ENCODE measurements at places on chromosomes 4 and X.

GRCh38 chr4:85475631-85476233 is 782 bp downstream of the ARHGAP24 start:
- no peak for DNase-seq

DNA sequence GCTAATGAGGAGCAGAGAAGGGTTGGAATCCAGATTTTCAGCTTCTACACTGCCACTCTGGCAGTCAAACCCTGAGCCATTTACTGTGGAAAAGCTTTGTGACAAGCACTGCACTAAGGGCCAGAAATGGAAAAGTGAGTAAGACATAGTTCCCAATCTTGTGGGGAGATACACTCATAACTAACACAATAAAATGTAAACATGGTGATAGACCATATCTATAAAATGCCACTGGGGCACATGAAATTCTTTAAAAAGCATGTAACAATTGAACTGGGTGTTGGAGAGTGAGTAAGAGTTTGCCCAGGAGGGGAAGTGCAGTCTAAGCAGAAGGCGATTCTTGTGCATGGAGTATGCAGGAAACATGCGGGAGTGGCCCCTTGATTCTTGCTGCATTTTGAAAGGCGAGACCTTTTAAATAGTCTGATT is 32.0 kb upstream of the ANXA5 start:
- no peak for DNase-seq

DNA sequence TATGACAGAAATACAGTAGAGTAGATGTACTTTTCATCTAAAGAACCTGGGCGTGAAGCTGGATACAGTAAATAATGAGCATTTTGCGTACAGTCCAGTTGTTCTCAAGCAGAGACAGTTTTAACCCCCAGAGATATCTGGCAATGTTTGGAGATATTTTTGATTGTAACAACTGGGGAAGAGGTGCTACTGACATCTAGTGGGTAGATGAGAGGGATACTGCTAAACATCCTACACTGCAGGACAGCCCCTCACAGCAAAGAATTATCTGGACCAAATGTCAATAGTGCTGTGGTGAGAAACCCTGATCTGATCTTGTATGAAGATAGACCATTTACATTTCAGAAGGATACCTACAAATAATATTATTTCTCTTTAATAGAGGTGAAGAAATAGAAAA is 200.2 kb upstream of the FAM47A start:
- no peak for DNase-seq

DNA sequence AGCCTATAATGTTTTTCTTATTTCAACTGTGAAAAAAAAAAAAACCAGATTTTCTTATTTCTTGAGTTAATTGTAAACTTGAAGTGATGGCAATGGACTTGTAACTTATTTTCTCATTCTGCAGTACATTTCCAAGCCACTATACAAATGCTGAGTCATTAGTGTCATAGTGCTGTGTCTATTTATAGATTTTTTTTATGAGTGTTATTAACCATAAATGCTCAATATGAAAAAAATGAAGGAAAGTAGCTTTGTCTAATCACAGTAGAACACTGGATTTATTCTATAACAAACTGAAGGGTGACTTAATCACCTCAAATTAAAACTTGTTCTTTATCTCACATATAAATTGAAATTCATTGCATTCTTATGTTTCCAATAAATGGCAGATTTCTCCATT is 718.6 kb downstream of the CCSER1 start:
- DNase-seq, result no peak

GRCh38 chrX:131977619-131978018 is 45.5 kb upstream of the STK26 start:
- DNase-seq, result no peak

DNA sequence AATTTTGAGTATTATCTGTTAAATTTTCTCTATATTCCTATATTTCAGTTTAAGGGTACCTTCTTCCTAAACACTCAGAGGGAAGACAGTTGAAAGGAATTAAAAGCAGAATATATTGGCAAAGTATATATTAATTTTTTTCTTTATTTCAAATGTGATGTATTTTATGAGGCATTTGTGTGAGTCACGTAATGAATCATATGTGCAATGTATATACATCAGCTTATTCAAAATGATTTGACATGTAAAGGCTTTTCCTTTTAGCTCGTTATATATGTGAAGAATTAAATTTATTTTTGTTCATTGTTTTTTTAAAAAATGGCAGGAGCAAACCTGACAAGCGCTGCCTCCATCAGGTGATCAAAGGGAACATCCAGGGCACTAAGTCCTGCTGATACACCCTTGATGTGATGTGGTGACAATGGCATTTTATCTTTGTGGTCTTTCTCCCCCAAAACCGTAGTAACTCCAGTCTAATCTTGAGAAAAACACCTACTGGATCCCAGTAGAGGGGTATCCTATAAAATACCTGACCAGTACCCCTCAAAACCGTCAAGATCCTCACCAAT is 8.9 kb downstream of the WWC2 start:
- DNase-seq, result no peak

DNA sequence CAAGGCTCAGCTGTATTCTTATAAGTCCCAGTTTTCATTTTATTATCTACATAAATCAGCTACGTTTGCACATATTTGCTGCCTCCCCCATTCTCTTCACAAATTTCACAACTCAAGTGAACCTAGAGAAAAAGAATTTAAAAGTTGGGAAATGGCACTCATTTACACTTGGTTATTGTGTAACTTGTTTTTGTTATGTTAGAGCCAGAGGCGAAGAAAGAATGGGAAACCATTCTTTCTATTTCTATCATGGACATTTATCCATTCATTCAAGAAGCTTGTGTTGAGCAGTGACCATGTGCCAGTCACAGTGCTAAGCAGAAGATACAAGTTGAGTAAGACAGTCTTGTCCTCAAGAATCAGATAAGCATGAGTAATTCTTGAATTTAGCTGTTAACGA is 13.5 kb downstream of the LIAS start:
- DNase-seq, result no peak

GRCh38 chr4:52957835-52958631 is 95.9 kb downstream of the RASL11B start:
- DNase-seq, result no peak

DNA sequence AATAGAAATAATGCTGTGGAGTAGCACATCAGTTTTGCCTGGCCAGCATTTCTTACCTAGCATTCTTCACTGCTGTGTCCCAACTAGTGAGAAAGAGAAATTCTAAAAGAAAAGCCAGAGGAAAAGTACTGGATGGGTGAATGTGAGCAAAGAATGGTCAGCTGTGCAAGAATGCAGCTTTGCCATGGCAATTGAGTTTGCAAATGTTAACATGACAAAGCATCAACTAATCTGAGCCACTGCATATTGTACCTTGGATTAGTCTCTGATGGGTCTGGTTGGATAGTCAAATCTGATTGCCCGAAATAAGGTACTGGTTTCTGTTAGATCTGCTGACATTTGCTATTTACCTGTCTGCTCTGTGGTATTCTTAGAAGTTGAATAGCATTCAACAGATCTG is 38.7 kb downstream of the ADD1 start:
- DNase-seq, result no peak

- peak; percentile 43 for DNase-seq
These were observed 1.0 kb upstream of the TMEM131L start for GRCh38 chr4:153465140-153465539.

GRCh38 chrX:141133272-141133671 is 43.7 kb downstream of the LDOC1 start:
- DNase-seq, result no peak

DNA sequence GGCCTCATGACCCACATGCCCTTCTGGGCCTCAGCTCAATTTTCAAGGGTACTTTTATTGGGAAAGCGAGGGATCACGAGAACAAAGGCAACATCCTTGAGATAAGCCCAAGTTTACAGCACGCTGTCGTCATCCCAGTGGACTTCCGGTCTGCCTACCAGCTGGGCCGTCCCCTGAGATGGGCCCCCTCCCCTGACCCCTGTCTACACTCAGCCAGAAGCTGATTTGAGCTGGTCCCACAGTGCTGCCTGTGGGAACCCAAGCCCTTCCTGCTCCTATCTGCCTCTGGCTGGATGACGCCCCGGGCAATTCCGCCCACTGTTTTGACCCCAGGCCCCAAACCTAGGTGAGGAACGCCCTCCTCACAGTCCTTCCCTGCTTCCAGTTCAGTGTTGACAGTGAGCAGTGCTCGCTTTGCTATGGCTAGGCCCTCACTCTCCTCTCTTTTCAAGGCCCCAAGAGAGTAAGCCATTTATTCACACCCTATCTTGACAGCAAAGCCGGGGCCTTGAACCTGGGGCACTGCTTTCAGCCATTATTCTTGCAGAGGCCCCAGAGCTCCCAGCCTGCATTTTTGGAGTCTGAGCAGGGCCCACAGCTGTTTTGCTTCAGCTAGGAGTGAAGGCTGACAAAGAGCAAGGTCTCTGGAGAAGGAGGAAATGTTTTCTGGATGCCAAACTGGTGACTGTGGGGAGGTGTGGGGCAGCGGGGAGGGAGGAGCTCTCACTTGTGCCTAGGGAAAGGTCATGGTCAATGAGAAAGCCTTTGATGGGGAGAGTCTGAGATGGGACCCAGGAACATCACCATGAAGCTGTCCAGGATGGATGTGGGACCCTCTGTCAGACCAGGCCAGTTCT is 164.6 kb upstream of the BCOR start:
- no peak for DNase-seq

DNA sequence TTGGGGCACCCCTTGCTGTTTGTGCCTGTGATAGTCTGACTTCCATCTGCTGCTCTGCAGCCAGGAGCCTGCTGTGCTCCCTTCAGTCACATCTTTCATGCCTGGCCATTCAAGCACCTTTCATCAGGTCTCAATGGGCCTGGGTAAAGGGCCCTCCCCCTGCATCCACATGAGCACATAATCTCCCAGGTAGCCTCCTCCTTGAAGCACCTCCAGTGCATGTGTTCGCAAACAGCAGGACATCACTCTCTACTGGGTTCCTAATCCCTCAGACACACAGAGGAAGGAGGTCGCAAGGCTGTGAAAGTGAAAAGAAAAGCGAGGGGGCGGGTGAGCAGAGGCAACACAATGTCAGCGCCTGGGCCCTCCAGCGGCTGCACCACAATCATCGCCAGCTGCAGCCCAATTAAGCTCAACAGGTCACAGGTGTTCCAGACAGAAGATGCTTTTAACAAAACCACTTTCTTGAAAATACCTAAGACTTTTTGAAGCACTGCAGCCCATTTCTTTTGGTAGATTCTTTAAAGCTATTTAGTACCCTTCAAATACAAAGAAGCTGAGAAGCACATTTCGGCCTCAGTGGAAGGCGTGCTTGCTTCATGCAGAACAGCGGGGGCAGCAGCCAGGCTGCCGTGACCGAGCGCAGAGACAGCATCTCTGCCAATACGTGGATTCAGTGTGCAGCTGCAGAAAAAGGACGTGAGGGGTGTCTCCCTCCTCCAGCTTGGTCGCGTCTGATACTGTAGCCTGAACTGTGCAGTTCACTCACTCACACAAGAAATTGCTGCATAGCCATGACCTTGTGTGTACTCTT is 92.2 kb upstream of the SPRY1 start:
- DNase-seq, result no peak

DNA sequence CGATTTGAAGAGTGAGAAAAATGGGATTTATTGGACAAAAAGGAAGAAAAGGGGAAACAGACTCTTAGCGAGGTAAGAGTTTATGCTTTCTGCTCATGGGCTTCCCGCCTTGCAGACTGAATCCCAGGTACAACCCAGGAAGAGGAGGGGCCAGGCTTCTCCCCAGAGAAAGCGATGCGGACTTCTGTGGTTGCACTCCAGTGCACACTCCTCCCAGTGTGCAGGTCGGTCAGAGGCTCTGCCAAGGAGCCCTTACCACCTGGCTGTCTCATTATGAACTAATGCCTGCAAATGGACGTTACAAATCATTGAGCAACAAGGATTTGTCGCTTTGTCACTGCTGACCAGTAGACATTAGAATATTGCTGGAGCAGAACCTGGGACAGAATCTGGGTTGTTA is 39.9 kb upstream of the GLRA2 start:
- DNase-seq, result no peak

DNA sequence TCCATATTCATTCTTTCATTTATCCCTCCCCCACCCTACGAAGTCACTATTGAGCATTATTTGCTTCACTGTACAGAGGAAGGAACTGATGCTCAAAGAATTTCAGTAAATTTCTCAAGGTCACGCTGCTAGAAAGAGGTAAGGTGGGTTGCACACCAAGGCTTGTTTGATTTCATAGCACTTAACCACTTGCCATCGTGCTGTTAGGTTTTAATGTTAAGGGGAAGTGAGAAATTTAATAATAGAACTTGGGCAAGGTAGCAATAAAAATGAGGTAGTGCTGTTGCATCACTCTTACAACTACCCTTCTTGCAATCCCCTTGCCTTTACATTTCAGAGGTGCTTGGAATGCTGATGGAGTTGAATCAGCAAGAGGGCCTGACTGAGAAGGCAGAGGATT is 343.1 kb downstream of the MID1IP1 start:
- DNase-seq, result peak; percentile 79

GRCh38 chr4:150828159-150828558 is 186.9 kb downstream of the LRBA start:
- peak; percentile 16 for DNase-seq

- DNase-seq, result no peak
These were observed 23.2 kb upstream of the GAB1 start for GRCh38 chr4:143313521-143313920.

DNA sequence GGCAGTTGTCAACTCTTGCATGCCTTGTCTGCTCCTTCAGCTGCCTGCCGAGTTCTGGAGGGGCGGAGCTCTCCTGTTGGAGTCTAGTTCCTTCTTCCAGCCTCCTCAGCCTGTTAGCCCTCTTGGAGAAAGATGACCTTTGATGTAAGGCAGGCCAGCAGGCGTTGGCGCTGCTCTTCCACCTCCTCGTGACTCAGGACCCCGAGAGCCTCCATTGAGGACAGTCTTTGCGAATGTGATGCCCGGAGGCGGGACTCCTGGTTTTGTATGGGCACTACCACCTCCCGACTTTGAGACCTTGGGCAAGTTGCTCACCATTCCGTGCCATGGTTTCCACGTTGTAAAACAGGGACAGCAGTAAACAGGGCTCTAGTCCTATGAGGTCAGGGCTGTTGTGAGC is 108.3 kb downstream of the TENM3 start:
- DNase-seq, result no peak

GRCh38 chr4:112280386-112281056 is 5.2 kb downstream of the TIFA start:
- no peak for DNase-seq

DNA sequence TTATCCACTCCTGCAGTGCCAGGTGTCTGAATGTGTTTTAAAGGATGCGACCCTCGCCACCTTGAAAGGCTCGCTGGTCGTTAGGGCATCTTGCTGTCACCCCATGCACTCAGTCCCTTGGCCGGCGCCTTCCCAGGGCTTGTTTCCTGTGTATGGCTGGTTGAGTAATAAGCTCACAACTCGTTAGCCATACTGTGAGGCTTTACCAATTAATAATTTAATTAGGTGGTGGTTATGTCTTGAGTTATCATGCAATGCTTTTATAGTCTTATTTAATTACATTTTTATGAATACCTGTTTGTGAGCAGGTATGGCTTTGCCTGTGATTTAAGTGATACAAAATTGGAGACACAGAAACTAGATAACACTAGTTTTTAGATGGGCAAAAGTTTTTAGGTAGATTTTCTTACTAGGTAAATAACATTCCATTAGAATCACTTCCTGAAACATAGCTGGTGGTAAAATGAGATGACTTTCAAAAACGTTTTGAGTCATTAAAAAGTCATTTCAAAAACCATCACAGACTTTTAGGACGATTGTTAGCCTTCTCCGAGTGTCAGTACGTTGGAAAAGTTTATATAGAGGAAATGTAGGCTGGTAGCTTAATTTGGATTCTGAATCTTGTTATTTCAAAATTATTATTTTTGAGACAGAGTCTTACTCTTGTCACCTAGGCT is 18.2 kb downstream of the PTTG2 start:
- DNase-seq, result peak; percentile 20

Measured in CD14-positive monocyte (primary cell).